ENCODE measurements at places on chromosomes 2 and 18.

GRCh38 chr18:56935434-56936040 is 211.3 kb upstream of the BOD1L2 start:
- no peak for DNase-seq

DNA sequence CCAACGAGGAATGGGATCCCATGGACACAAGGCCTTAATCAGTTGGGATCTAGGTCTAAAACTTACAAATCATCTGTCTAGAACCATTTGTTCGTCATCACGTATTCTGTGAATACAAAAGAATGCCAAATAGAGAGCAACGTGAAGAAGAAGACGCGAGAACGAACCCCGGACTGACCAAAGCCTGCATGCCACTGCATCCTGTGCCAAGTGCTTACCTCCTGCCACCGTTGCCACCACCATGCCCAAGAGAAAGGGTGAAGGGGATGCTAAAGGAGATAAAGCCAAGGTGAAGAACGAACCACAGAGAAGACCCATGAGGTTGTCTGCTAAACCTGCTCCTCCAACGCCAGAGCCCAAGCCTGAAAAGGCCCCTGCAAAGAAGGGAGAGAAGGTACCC is 30.2 kb downstream of the ITSN2 start:
- DNase-seq, result no peak

DNA sequence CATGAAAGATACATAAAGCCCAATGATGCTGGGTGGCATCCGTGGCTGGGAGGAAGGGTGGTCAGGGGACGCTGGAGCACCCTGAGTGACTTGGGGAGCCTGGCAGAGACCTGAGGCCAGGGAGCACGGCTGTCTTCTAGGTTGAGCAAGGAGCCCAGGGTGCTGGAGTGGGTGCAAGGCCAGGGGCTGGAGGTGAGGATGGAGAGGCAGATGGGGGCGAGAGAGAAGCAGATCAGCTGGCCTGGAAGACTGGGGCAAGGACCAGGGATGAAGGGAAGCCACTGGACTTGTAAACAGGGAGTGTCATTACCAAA is 52.2 kb downstream of the FAM178B start:
- no peak for DNase-seq

DNA sequence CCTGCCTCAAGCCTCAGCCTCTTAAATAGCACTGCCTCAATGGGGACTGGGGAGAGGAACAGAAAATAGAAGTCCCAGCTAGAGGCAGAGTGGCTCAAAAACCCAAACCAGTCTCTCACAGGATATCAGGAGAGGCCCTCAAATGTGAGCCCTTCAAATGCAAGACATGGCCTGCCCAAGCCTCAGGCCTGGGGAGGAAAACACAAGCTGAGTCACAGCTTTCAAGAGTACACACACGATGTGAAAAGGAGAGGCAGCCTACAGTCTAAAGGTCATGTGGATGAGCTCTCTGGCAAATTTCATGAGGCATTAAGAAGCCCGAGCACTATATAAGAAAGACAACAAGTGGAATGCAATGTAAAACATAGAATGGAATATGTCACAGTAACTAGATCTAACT is 316.6 kb upstream of the MEX3C start:
- DNase-seq, result no peak

GRCh38 chr2:96798733-96799622 is 17.1 kb upstream of the CNNM3 start:
- no peak for DNase-seq

- DNase-seq, result no peak
Observed at GRCh38 chr2:75612108-75612861, 34.3 kb upstream of the MRPL19 start.

- DNase-seq, result no peak
Observed at GRCh38 chr2:169590804-169591203, 6.7 kb downstream of the PPIG start.

DNA sequence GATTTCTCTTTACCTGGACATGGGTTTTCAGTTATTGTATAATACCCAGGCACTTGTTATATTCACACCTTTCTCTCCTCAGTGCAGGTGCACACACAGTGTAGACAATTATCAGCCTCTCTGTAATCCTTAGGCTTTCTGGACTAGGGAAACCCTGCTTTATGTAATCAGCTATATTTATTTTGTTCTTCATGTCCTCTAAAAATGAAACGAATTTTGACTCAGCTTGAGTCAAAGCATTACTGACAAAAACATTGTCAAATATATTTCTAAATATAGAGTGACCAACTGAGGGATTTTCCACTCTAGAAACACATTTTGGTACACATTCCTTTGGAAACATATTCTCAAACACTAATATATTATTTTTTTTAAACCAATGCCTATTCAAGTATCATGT is 144.8 kb upstream of the GULP1 start:
- no peak for DNase-seq

GRCh38 chr2:100554798-100555407 is 7.9 kb upstream of the PDCL3 start:
- peak; percentile 7 for DNase-seq

DNA sequence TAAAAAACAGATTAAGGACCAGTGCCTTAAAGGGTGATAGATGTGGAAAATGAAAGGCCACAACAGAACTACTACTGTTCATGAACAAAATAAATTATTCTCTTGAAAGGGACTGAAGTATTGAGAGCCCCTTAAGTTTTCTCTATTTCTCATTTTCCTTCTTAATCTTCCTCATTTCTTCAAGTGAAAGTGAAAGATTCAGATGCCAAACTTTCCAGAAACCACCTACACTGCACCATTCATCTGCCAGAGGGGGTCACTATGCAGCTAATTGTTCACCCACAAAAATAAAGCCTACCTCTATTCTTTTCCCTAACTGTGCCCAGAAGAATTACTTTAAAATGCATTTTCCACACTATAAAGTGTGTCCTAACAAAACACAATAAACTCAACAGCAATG is 140.1 kb downstream of the NR4A2 start:
- no peak for DNase-seq

DNA sequence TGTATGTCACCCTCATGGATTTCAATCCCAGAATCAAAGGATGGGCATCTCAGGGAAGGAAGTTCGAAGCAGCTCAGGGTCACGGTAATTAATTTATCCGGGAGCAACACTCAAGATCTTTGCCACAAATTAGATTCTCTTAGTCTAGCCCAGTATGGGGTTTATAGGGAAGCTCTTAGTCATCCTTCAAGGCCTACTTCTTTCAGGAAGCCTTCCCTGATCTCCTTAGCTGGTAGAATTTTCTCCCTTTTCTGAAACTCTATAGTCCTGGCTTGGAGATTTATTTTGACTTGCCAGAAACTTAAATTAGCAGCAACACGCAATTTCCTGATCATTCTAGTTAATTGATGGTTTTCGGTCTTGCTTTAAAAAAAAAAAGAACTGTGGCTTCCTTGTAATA is 20.5 kb upstream of the GREB1 start:
- no peak for DNase-seq

DNA sequence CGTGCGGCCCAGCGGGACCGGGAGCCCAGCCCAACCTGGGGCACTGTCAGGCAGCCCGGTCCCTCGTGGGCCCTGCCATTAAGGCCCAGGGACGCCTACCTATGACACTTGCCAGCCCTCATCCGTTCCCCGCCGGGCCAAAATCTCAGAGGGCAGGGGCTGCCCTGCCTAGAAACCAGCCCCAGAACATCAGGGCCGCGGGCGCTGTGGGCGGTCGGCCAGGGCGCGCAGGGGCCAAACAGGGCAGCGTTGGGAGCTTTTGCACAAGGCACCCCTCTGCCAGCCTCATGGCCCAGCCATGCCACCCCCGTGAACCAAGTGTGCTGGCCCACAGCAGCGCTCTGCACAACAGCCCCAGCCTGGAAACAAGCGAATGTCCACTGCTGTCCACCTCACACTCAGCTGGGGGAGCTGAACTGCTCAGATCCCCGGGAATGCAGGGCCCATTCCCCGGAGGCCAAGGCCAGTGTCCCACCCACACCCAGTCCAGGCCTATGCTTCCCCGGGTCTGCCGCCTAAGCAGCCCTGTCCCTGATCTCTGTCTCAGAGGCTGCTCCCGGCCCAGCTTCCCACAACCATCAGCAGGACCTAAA is 3.5 kb upstream of the NEURL3 start:
- DNase-seq, result no peak

- DNase-seq, result no peak
Observed at GRCh38 chr2:179876266-179876665, 14.9 kb upstream of the ZNF385B start.

DNA sequence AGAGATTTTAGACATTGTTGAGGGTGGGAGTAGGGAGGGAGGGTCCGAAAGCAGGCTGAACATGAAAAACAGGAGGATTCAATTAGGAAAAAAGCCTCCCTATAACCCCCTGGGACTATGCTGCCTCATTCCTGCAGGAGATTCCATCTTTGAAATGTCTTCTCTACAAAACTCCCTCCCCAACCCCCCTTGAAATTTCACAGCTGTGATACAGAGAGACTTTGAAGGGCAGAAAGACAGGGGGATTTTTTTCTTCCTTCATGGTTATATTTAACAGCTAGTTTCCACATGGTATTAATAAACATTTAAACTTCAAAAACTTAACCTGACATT is 57.6 kb downstream of the TRIB2 start:
- DNase-seq, result no peak

- no peak for DNase-seq
Observed at GRCh38 chr2:167783261-167784083, 463.9 kb downstream of the STK39 start.

GRCh38 chr18:26736301-26736700 is 129.2 kb downstream of the AQP4 start:
- no peak for DNase-seq

- DNase-seq, result no peak
Observed at GRCh38 chr18:62786689-62787088, 71.3 kb downstream of the PHLPP1 start.

- no peak for DNase-seq
Observed at GRCh38 chr2:72013726-72014125, 133.9 kb downstream of the CYP26B1 start.

DNA sequence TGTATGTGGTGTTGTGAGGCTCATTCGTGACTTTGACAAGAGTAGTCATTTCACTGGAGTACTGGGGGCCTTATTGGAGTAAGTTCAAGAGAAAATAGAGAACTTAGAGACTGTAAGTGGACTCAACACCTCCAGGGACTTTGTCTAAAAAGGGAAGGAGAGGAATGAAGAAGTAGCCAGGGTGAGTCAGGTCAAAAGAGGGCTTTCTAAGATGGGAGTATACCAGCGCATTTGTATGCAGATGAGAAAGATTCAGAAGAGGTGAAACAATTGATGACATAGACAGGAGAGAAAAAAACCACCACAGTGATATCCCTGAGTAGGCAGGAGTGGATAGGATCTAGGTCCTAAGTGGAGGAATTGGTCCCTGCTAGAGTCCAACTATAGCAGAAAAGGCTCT is 246.8 kb downstream of the IKZF2 start:
- DNase-seq, result no peak

DNA sequence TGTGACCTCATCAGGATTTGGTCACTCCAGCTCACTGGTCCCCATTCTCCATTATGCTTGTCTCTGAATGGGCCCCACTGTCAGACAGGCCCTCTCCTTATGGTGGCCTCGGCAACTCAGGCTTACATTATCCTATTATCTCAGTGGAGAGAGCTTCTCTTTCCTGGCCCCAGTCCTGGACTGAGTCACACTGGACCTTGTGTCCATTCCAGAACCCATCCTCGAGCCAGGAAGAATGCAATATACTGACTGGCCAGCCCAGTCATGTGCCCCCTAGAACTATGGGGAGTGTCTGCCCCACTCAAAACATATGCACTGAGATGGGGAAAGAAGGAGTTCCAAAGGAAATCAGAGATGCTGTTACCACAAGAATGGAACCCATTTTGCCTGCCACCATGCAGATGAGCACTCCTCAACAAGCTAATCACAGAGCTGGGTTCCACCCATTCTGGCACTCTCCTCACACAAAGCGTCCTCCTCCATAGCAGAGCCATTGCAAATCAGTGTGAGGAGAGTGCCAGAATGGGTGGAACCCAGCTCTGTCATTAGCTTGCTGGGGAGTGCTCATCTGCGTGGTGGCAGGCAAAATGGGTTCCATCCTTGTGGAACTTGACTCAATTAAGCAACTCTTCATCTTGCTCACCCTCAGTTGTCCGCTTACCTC is 71.9 kb downstream of the CHRNA1 start:
- DNase-seq, result no peak

DNA sequence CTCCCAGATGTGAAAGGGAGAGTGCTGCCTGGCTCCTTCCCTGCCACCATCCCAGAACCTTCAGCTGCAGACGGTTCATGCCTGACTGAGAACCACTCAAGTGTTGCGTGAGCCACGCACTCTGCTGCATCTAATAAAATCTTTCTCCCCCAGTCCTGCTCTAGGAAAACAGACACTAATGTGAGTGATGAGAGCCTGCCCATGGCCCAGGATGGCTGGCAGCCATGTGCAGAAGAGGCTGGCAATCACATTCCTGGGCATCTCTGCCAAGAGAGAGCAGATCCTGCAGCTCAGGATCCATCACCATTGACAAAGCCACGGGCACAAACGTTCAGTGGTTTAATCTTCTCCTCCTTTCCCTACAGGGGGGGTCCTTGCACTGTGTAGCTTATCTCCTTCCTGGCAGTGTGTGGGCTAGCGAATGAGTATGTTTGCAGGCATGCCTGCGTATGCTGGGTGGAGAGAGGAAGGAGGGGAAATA is 477.5 kb downstream of the SLC4A3 start:
- no peak for DNase-seq

DNA sequence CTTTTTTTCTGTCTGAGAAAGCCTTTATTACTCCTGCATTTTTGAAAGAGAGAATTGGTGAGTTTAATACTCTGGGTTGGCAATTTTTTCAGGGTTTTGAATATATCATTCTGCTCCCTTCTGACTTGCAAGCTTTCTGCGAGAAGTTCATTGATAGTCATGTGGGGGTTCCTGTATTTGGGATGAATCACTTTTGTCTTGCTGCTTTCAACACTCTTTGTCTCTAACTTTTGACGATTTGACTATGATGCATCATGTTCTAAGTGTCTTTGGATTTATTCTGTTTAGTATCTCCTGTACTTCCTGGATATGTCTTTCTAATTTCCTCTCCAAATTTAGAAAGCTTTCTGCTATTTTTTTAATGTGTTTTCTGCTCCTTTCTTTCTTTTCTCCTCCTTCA is 41.0 kb upstream of the SLC9A2 start:
- no peak for DNase-seq

DNA sequence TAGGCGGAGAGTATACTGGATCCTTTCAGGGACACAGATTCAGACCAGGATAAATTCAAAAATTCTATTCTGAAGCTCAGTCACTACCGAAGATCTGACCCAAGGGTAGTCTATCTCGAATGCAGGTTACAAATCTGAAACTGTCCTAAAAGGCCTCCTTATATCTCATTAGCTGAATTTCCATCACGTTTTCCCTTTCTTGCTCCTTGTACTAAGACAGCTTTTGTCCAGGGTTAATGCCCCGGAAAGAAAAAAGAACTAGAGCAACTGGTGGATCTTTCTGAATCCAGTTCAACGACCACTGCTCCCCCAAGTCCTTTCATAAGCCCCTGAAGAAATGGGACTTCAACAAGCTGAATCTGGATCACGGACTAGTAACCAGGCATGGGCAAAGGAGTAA is 97.5 kb upstream of the CCDC85A start:
- no peak for DNase-seq

All from stimulated activated CD8-positive, alpha-beta memory T cell treated with anti-CD3 and anti-CD28 coated beads, Interleukin-7, amount 100 ng/mL, for 1 hour (primary cell).